ENCODE measurements at places on chromosomes 11 and 22.

DNA sequence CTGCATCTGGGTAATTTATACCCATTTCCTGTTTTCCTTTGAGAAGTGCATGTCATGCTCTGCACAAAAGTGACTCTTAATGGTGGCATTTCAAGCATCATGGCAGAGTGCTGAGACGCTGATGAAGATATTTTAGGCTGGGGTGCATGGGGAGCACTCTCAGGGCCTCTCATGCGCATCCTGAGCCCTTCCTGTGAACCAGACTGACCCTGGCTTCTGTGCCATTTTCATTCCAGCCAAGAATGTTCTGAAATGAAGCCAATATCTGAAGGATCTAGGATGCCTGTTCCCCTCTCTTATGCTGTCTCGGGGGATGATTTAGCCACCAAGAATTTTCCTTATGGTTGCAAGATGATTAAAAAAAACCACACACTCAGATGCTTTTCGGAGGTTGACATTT is 61.5 kb downstream of the MIAT start:
- DNase-seq = no peak

- no peak for DNase-seq
Observed at GRCh38 chr22:20025401-20026203, 4.7 kb downstream of the TANGO2 start.

- DNase-seq = no peak
Observed at GRCh38 chr22:24071686-24072085, 60.6 kb downstream of the CABIN1 start.

DNA sequence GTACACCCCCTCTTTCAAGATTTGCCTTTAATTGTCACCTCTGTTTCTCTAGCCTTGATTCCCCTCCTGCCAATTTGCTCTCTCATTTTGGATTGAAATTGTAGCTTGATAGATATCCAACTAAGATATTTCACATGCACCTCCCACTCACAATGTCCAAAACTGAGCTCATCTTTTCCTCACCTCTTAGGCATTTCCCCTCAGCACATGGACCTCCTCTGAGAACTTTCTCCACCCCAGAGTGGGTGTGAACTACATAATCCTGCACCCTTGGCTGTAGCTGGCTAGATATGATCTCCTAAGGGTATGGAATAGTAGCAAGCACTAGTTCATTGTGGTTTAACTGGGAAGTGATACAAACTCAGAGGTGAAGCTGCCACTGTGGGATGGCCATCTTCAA is 91.5 kb upstream of the SESN3 start:
- no peak for DNase-seq

GRCh38 chr11:65499713-65500386 is 1.0 kb downstream of the MALAT1 start:
- no peak for DNase-seq

- no peak for DNase-seq
Observed at GRCh38 chr22:38069372-38070249, 12.4 kb downstream of the PICK1 start.

GRCh38 chr11:34235591-34236071 is 122.2 kb downstream of the ABTB2 start:
- DNase-seq = no peak

DNA sequence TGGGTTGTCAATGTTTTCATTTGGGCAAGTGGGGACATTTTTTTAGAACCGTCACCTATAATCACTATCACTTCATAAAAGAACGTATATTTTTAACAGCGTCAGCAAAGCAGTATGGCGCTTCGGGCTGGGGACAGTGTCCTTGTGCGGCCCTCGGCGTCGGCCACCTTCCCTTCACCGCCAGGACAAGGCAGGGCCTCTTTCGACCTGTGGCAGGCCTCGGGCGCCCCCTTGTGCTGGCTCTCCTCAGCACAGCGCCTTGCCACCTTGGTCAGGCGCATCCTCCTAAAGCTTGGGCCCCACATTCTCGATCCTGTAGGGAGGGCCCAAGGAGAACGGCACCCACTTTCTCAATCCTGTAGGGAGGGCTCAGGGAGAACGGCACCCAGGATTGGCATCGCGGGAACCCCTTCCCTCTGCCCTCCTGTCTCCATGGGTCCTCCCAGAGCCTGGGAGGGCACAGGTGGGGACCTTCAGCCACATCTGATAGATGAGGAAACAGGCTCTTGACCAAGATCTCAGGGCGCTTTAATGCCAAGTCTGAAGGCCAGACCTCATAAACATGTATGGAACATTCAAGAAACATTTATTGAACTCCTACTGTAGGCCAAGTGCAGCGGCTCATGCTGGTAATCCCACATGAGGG is 11.5 kb upstream of the FADD start:
- DNase-seq = no peak

DNA sequence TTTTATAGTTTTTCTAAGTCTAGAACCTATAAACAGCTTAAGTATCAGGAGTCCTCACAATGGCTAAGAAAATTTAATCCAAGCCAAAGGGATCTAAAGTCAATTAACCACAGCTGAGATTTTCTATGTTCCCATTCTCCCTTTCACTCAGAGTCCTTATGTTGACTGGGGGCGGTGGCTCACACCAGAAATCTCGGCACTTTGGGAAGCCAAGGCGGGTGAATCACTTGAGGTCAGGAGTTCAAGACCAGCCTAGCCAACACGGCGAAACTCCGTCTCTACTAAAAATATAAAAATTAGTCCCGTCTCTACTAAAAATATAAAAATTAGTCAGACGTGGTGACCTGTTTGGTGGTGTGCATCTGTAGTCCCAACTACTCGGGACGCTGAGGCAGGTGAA is 6.9 kb downstream of the RDX start:
- no peak for DNase-seq

- no peak for DNase-seq
Observed at GRCh38 chr11:115067471-115067870, 389.1 kb downstream of the NXPE2 start.

DNA sequence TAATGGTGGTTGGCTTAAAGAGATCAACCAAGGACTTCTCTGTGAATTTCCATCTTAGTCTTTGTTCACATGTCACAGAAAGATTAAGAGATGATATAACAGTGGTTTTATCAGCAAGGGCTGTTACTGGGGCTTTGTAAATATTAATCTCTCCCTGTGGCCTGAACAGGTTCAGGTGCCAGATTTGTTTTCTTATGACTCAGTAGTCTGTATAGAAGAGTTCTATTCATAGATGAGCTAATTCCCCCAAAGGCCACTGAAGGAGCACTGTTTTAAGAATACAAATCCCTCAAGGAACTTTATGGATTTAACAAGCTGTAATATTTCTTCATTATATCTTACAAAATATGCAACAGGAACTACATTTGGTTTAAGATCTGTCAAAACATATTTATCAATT is 50.4 kb downstream of the TCP11L1 start:
- DNase-seq = no peak

- DNase-seq = no peak
Observed at GRCh38 chr11:7381937-7382336, 103.4 kb upstream of the OLFML1 start.

- DNase-seq = no peak
Observed at GRCh38 chr22:46895753-46896152, 133.3 kb downstream of the TBC1D22A start.

- DNase-seq = no peak
Observed at GRCh38 chr11:38791346-38791961, 2193.4 kb upstream of the RAG2 start.

- DNase-seq = no peak
Observed at GRCh38 chr11:27317751-27318150, 45.3 kb downstream of the CCDC34 start.

- DNase-seq = peak; percentile 31
Observed at GRCh38 chr22:35660291-35661127, 12.3 kb downstream of the APOL6 start.

DNA sequence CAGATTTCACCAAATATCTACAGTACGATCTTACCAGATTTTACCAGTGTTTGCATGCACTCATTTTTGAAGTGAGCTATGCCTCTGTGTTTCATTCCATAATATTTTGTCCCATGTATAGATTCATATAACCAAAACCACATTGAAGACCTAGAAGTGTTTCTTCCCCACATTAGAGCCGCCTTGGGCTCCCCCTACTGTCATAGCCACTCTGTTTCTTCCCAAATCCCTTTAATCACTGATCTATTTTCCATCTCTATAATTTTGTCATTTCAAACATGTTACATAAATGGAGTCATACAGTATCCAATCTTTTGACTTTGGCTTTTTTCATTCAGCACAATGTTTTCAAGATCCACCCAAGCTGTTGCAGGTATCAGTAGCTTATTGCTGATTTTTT is 12.7 kb downstream of the MRGPRX3 start:
- no peak for DNase-seq

DNA sequence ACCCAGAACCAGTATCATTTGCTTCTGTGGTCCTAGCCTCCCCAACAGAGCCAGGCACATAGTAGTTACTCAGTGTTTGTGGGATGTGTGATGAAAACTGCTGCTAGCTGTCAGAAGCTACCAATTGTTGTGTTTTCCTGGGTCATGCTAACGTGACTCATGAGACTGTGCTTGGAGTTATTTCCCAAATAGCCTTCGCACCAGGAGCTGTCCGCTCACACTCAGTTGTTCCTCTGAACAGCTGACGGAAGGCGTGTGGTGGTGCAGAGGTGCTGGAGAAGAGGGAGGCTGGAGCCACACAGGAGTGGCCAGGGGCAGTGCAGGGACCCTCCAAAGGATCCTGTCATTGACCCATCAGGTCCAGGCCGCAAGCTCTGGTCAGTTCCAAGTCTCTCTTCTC is 53.9 kb upstream of the TBCEL start:
- DNase-seq = no peak

DNA sequence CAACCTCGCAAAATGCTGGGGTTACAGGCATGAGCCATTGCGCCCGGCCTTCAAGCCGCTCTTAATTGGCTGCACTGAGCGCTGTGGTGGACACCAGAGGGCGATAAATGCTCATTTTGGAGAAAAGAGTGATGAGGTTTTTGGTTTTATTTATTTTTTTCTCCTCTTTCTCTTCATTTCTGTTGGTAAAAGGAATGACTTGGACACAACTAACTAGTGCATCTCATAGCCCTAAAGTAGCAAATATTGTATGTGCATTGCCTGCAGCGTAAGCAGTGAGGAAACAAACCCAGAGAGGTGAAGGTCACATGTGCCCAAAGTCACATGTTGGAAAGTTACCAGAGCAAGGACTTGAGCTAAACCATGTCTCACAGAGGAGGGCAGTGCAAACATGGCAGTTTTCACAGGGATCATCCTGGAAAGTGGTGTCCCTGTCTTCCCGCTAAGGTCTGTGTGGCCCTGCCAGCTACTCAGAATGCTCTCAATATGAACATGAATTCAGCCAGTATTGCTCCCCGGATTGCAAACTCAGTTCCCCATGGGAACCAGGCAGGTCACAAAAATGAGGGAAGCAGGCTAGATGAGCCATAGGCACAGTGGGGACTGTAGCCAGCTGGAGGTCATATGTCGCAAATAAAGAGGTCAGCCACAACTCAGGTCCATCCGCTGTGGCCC is 8.6 kb upstream of the CD82 start:
- peak; percentile 34 for DNase-seq

GRCh38 chr22:49826603-49827270 is 936 bp downstream of the BRD1 start:
- DNase-seq = no peak

DNA sequence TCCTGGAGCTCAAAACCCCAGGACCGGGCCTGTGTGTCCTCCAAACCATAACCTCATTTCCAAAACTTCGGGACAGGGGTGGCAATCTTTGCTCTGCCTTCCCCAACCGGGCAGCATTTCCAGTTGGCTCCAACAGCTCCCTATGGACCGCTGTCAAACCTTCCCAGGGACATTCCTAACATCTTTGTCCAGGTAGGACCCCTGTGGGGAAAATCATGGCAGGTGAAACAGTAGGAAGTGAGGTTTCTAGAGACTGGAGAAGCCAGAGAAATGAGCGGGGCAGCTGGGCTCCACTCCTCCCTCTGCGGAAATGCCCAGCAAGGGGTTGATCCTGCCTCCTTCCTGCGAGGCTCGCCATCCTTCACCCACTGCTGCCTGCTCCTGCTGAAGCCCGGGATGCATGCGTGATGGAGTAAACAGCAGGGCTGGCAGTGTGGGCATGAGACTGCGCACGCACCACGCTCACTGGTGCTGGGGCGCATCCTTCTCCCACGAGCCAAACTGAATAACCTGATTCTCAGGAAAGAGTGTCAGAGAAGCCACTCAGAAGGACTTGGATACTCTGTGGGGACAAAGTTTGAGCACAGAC is 136.4 kb downstream of the BUD13 start:
- no peak for DNase-seq

- DNase-seq = no peak
Observed at GRCh38 chr11:94586546-94586945, 19.4 kb downstream of the PIWIL4 start.

- DNase-seq = no peak
Observed at GRCh38 chr11:113046866-113047265, 85.6 kb downstream of the NCAM1 start.

GRCh38 chr22:50031189-50032091 is 18.9 kb upstream of the IL17REL start:
- DNase-seq = no peak

GRCh38 chr22:39773976-39774539 is 119.5 kb downstream of the ENTHD1 start:
- no peak for DNase-seq

- DNase-seq = no peak
Observed at GRCh38 chr11:108854346-108854745, 189.5 kb downstream of the DDX10 start.

- DNase-seq = no peak
Observed at GRCh38 chr11:112388496-112388895, 127.8 kb upstream of the PLET1 start.

DNA sequence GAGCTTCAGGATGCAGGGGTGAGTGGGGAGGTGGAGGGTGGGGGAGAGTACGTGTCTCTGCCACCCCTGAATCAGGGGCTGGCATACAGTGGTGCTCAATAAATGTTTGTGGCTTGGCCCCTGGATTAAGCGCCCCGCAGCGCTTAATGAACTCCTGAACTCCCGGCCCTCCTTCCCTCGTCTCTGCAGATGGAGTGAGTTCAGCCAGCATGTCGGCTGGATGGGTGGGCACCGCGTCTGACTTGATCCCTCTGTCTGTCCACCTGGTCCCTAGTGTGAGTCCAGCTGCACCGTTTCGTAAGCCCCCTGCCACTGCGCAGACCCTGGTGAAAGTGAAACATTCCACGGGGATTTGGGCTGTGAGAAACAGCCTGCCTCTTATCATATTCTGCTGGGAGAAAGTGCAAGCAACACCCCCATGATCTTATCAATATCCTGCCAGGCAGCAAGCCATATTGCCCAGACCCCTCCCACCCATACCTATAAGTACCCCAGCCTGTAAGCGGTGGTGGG is 12.0 kb upstream of the MRGPRD start:
- DNase-seq = no peak

DNA sequence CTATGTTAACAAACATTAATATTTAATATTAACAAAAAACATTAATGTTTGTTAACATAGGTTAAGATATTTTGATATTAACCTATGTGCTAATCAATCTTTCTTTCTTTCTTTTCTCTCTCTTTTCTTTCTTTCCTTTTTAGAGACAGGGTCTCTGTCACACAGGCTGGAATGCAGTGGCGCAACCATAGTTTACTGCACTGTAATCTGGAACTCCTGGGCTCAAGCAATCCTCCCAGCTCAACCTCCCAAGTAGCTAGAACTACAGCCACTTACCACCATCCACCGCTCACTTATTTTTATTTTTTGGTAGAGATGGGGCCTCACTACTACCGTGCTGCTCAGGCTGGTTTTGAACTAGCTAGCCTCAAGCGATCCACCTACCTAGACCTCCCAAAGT is 13.2 kb downstream of the SIK3 start:
- DNase-seq = no peak

All from stimulated activated CD8-positive, alpha-beta memory T cell treated with anti-CD3 and anti-CD28 coated beads, Interleukin-4, amount 100 ng/mL, for 4 hours (primary cell).